ENCODE measurements at places on chromosomes 12 and 14. TPM values are rescaled to one million over a fixed set of nuclear protein-coding genes. Genes with fewer than 3 reads are reported as not detected.

Gene BCL2L14
- not detected for total RNA-seq

Gene CCDC177
- total RNA-seq: not detected

Gene NOXRED1
- not detected for total RNA-seq

Gene ARMH4
- 4.6 TPM for total RNA-seq

Gene CHURC1
- total RNA-seq: 183 TPM

GRCh38 chr14:68034896-68035295 is 215.3 kb downstream of the RAD51B start:
- no peak for ATAC-seq

GRCh38 chr14:50092006-50092555 is 24.3 kb downstream of the VCPKMT start:
- no peak for ATAC-seq

DNA sequence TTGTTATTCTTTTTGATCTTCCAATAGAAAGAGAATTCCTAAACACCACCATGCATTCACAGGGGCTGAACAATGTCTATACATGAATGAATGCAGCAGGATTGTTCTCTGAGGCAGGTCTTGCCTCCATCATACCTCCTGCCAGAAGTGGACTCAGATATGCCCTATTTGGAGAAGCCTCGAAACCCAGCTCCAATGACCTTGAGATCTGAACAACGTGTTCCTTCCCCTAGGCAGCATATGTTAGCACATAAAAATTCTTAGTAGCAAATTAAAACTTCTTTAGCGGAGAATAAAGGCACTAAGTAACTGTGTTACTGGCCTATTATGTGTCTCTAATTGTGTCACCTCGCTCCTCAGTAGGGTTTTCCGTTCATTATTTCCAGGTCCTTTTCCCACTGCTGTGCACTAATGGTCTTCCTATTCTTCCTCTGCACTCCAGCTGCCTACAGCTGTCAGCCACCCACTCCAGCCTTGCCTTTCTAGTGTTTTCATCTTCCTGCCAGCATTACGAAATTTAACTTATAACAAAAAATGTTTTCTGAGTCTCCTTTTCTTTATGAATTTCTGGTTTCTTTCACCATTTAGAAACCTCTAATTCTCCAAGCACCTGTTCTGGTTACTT is 62.6 kb upstream of the IGF1 start:
- no peak for ATAC-seq

GRCh38 chr12:111120578-111120977 is 200.2 kb upstream of the MYL2 start:
- no peak for ATAC-seq

DNA sequence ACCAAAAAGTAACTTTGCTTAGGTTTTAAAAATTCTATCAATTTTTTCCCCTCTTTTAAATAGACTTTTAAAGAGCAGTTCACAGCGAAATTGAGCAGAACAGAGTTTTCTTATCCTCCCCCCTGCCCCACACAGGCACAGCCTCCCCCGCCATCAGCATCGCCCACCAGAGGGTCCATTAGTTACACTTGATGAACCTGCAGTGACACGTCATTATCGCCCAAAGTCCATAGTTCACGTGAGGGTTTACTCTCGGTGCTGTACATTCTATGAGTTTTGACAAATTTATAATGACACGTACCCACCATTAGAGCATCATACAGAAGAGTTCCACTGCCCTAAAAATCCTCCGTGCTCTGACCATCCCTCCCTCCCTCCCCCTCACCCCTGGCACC is 58.4 kb downstream of the FZD10 start:
- ATAC-seq: no peak

DNA sequence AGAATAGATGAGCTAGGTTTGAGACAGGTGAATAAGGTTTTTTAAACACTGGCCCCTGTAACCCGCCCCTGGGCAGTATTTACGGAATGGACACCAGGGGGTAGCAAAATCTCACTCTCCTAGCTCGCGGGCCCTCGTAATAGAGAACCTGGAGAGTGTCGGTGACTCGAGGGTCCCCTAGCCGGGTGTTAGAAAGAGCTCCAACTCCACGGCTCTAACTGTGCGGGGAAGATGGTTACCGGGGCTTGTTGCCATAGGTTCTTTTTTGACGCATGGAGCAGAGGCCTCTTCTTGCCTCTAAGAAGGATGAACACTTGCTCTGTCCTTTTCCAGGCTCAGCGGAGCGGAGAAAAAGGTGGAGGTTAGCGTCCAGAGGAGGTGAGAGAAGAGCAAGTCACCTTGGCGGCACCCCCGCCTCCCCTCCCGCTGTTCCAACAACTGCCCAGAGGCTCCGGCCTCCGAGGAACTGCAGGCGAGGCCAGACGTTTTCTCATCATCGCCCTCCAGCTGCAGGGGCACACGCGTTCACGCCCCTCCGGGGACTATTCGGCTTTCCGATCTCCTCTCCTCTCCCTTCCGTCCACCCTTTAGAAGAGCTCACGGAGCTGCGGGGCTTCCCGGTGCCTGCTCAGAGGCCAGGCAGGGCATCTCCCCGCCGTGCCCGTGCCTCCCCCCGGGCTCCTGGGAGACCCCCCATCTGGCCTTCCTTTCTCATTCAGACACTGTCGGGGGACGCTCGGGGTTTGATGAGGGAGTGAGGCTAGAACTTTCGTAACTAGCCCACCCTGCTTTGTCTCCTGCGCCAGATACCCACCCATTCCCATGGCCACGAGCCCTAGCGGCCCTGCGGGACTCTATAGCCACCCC is 1.4 kb upstream of the ARHGEF40 start:
- ATAC-seq: no peak

All from gastroesophageal sphincter (tissue), 4 donors.